Thoracic aorta (tissue), 2 donors: ENCODE measurements at places on chromosomes 7 and 10.

DNA sequence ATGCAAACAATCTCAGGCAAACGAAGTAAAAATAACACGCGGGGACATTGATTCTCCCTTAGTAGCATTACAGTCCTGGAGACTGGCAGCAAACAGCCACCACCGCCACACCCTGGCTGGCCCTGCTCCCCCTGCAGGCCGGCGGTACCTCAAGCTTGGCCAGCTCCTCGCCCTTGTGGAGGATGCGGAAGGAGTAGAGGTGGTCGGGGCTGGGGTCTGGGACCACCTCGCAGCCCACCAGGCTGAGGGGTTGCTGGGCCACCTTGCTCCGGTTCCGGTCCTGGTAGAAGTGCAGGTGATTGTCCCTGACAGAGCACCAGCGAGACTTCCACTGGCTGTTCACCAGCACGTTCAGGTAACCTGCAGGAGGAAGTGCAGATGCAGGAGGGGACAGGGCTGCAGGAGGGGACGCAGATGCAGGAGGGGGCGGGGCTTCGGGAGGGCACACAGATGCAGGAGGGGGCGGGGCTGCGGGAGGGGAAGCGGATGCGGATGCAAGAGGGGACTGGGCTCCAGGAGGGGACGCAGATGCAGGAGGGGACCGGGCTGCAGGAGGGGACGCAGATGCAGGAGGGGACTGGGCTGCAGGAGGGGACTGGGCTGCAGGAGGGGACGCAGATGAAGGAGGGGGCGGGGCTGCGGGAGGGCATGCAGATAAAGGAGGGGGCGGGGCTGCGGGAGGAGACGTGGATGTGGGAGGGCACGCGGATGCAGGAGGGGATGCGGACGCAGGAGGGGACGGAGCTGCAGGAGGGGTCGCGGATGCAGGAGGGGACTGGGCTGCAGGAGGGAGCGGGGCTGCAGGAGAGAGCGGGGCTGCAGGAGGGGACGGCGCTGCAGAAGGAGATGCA is 65.7 kb downstream of the VWA2 start:
- no peak for DNase-seq

GRCh38 chr7:118022546-118022945 is 149.3 kb upstream of the CTTNBP2 start:
- DNase-seq: no peak

DNA sequence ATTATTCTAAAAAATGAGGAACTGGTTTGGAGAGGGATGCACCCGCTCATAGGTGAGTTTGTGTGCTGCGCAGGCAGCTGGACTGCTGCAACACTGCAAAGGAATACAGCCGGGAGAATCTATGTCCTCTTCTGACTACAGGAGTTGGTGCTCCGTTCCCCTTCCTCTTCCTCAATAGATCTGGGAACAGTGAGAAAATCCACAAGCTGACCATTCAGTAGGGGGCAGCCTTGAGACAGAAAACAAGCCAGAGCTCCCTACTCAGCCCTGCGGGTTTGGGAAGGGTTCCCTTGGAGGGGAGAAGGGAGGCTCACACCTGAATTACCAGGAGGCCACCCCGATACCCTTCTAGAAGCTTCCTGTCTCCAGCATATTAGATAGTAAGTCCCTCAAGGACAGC is 87.3 kb upstream of the FOXI2 start:
- DNase-seq: no peak

DNA sequence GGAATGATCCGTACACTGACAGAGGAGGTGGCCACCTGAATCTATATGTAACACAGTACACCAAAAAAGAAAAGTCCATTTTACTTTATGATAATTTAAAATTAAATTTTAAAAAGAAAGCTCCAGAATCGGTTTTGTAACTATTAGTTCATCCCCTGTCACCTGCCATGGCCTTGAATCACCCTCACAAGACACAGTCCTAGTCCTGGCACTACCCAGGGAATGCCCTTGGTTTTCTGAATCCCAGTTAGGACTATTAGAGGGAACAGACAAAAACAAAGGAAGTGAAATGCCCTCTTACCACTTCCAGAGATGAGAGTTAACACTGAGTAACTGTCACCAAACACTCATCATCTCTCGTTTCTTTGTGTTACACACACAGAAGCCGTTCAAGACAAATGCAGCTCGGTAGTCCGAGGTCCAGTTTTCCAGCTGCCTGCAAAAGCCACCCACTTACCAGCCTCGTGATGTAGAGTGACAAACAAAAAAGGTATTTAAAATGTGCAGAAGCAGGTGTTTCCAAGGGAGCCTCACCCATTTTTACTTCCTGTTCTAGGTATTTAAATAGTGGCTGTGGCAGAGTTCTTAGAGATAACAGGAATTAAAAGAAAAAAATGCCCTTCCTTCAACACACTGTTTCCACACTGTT is 6.1 kb downstream of the PTPRN2 start:
- no peak for DNase-seq

DNA sequence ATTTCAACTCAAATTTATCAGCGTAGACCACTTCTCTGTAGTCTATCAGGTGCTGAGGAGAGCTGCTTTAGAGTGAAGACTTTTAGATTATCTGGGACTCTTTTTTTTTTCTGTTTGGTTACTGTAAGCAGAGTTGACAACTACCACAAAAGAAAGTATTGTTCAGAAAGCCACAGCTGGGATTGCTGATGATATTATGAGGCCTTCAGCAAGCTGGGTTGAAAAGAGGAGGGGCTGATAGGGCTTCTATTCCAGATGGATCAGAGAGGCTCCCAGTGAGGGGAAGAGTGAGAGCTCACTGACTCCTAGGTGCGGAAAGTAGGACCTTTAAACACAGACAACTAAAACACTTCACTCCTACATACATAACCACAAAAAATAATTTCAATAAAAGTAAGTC is 188.5 kb upstream of the FERD3L start:
- DNase-seq: no peak

DNA sequence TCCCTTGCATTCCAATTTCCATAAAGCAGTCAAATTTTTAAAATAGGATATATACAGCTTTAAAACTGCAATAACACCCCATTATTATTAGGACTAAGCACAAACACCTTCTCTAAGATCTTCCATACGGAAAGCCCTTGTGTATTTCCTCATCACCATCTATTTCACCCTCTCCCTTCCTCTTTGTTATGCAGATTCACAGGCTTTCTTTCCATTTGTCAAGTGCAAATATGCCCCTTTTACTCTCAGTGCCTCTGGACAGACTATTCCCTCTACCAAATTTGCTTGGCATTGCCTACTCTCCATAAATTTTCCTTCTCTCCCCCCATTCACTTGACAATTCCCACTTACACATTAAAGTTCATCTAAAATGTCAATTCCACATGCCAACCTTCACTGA is 61.7 kb downstream of the SNX13 start:
- no peak for DNase-seq

GRCh38 chr10:102113956-102114857 is 6.0 kb downstream of the LDB1 start:
- no peak for DNase-seq

DNA sequence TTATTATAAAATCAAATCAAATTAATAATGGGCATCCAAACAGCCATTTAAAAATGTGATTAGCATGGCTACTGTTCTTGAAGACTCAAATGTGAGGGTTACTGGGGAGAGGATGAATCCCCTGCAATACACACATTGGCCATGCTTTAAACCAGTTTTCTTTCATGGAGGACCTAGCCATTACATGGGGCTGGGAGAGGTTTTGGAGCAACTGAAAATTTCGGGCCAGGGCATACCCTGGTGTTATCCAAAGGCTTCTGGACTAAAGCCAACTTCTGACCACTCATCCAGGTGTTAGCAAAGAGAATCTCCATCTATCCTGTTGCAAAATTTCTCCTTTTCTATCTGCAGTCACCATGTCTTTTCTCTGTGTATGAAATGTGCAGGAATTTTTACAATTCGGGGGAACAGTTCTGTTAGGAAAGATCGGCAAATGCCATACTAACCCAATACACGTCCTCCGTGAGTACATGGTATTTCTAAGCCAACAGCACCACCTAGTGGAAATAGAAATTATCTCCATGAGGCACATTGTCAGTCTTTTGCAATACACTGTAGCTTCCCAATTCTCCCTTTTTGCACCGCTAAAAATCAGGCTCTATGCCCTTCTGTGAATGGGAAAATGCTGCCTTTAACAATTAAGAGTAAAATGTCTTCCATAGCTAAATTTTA is 47.0 kb upstream of the ZNF107 start:
- DNase-seq: no peak

- no peak for DNase-seq
Observed at GRCh38 chr7:116524221-116524608, 621 bp upstream of the CAV1 start.

DNA sequence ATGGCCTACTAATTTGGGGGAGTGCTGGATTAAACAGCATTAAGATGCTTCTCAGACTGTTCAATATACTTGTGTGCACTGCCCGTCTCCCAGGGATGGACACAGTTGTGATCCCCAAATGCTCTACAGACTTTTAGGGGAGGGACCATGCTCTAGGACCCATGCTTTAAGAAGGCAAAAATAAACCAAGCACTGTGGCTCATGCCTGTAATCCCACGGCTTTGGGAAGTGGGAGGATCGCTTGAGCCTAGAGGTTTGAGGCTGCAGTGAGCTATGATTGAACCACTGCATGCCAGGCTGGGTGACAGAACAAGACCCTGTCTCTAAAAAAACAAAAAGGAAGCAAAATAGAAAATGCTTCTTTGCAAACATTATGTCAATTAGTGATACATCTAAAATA is 102.6 kb downstream of the VOPP1 start:
- no peak for DNase-seq

DNA sequence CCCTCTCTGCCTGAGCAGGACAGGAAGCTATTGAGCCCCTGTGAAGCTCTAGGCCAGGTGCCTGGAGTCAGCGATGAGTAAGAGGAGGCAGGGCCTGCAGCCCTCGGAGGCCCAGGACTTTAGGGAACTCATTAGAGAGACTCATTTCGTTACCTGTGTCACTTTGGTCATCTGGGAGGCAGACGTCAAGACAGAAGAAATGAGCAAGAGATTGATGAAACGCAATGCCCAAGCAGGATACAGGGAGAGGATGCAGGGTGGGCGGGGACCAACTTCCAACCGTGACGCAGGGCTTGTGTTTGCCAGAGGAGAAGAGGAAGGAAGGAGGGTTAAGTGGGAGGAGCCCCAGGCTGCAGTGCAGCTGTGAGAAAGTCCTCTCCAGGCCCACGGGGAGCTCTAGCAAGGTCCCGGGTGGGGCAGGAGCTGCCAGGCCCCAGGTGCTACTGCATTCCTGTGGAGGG is 26.4 kb upstream of the GNA12 start:
- DNase-seq: no peak

DNA sequence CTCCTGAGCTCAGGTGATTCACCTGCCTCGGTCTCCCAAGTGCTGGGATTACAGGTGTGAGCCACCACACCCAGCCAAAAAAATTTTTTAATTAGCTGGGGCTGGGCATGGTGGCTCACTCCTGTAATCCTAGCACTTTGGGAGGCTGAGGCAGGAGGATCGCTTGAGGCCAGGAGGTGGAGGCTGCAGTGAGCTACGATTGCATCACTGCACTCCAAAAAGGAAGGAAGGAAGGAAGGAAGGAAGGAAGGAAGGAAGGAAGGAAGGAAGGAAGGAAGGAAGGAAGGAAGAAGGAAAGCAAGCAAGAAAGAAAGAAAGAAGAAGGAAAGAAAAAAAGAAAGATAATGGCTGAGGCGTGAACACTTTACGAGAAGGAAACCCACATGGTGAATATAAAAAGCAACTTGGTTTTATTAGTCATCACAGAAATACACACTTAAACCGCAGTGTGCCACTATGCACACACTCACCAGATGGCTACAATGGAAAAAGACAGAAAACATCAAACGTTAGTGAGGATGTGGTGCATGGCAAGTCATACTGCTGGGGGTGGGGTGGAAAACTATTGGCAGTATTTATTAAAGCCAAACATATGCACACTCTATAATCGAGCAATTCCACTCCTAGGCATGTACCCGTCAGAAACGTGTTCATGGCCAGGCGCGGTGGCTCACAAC is 4.4 kb upstream of the CCL26 start:
- no peak for DNase-seq

DNA sequence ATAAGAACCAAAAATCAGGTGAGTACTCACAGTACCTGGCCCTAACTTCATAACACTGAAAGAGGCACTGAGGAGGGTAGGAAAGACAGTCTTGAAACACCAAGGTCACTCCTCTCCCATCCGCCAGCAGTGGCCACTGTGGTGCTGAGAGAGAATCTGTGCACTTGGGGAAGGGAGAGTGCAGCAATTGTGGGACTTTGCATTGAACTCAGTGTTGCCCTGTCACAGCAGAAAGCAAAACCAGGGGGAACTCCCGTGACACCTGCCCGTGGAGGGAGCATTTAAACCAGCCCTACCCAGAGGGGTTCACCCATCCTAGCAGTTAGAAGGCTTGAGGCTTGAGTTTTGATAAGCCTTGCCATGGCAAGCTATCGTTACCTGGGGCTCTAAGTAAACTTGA is 35.2 kb upstream of the MAP3K8 start:
- no peak for DNase-seq

- peak; percentile 71 for DNase-seq
Observed at GRCh38 chr7:149495785-149496641, 1.6 kb downstream of the ZNF746 start.

DNA sequence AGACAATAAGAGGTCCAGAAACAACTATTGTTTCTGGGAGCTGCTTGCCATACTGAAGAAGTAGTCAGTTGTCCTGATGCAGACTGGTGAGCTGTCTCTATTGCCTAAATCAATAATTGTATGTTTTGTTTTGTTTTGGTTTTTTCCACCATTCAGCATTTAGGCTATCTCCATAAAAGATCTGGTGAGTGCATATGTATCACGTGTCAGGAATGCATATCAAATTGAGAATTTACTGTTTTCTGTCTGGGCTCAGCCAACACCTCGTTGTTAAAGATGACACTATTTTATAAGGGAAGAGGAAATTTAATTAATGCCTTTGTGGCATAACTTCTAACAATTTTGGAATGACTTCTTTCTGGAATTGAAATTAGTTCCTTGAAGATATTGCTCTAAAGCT is 66.2 kb downstream of the SORCS1 start:
- no peak for DNase-seq

- no peak for DNase-seq
Observed at GRCh38 chr10:110613996-110614495, 30.1 kb upstream of the RBM20 start.

GRCh38 chr10:132786884-132787494 is 1.0 kb upstream of the NKX6-2 start:
- no peak for DNase-seq

DNA sequence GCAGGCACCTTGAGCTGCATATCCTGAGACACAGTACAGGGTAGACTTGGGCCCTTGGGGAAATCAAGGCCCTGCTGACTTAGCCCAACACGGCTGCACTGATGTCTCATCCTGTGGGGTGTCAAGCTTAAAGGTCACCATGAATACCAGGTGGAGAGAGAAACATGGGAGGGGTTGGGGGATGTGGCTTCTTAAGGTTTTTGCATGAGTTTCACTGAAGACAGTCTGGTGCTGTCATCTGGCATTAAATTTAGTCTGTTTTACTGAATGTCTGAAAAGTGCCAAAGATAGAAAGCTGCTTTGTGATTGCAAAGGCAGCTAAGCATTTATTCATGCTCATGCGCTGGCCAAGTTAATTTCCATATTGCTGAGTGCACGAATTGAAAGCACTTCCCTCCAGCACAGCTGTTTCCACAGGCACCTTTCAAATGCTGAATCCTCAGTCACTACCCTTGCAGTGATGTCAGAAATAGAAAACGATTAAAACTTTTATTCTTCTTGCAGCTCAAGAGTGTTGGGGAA is 102.1 kb downstream of the OSBPL3 start:
- DNase-seq: no peak

- DNase-seq: no peak
Observed at GRCh38 chr10:51501396-51501795, 198.0 kb downstream of the CSTF2T start.

- no peak for DNase-seq
Observed at GRCh38 chr7:74993121-74993520, 28.6 kb downstream of the CASTOR2 start.

GRCh38 chr7:50229964-50230363 is 74.6 kb upstream of the IKZF1 start:
- no peak for DNase-seq
